ENCODE measurements at places on chromosomes 12 and 14. TPM values are rescaled to one million over a fixed set of nuclear protein-coding genes. Genes with fewer than 3 reads are reported as not detected.

ALG10B gene
- 6.3 TPM for total RNA-seq

LRRIQ1 gene
- total RNA-seq, result 0.03 TPM

SLC6A12 gene
- 0.13 TPM for total RNA-seq

INHBC gene
- total RNA-seq, result not detected
